ENCODE measurements at places on chromosomes 16 and 17. TPM values are rescaled to one million over a fixed set of nuclear protein-coding genes. Genes with fewer than 3 reads are reported as not detected.

KRTAP2-1 gene
- total RNA-seq = not detected

- DNase-seq = no peak
Observed at GRCh38 chr17:14015271-14015670, 54.0 kb upstream of the COX10 start.

DNA sequence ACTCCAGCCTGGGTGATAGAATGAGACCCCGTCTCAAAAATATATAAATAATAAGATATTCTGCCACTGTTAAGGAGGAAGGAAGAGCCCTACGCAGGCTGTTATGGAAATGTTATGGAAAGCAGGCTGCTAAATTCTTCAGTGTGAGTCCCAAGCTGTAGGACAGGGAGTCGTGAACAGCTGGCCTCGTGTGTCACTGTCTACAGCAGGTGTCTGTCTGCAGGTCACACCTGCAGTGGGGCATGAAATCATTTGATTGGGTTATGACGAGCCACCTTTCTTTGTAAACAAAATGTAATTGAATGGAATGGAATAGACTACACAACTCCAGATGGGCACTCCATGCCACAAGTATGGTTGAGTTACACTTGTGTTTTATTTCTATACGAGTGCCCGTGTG is 15.6 kb upstream of the LITAF start:
- DNase-seq = no peak

TRIM65 gene
- total RNA-seq = 41.7 TPM

HOXB13 gene
- total RNA-seq = not detected

- no peak for DNase-seq
Observed at GRCh38 chr17:50218071-50218759, 16.8 kb upstream of the COL1A1 start.

- no peak for DNase-seq
Observed at GRCh38 chr16:14462811-14463210, 167.2 kb downstream of the PARN start.

- DNase-seq = no peak
Observed at GRCh38 chr16:77868052-77868451, 79.7 kb downstream of the VAT1L start.

MYH11 gene
- not detected for total RNA-seq

DNA sequence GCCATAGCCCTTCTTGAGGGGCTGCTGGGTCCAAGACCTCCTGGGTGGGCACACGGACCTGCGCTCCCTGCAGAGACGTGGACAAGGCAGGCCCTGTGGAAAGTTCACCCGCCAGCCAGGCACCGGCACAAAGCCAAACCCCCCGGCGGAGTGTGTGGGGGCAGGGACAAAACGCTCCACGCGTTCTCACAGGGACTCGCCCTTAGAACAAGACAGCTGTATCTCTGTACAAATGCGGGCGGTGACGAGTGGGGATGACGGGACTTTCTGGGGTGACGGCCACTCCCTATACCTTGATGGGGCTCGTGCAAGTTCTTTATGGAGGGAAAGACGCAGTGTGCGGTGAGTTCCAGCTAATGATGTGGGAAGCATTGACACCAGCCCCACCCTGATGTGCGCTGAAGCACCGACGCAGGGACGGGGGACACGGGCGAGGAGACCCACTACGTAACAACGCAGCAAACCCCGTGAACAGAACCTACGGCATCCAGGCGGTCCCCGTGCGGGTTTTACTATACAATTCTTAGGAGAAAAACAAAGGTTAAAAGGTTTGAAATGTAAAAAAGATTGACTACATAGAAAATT is 49.4 kb downstream of the LMF1 start:
- no peak for DNase-seq

GRCh38 chr17:298791-299450 is 53.7 kb downstream of the RPH3AL start:
- DNase-seq = no peak

All from activated naive CD8-positive, alpha-beta T cell treated with anti-CD3 and anti-CD28 coated beads for 36 hours (primary cell).